ENCODE measurements at places on chromosomes 6 and 20. TPM values are rescaled to one million over a fixed set of nuclear protein-coding genes. Genes with fewer than 3 reads are reported as not detected.
A peak's percentile ranks its signal among the peaks of the same experiment; 100 is the strongest.

DNA sequence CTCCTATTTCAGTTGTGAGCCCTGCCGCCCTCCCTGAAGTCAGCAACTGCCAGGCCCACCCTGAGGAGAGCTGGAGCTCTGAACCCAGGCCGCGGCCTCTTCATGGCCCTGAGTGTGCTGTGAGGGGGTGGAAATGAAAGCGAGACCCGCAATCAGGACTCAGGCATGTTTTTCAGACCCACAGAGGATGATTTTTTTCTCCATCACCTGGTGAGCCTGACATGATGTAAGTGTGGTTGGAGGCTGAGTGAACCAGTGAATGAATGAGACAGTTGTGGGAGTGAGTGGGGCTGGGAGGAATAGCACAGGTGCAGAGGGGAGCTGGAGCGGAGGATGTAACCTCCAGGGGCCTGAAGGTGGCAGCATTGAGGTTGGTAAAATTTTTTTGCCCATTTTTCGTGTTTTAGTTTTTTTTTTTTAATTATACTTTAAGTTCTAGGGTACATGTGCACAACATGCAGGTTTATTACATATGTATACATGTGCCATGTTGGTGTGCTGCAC is 18.3 kb downstream of the RAET1L start:
- peaks cover 10% of the 10 kb centered on the region for H3K4me1 ChIP-seq
- H3K27me3 ChIP-seq = peaks cover 30% of the 10 kb centered on the region
- no peak overlapping the region for H3K27ac ChIP-seq
- no peak overlapping the region for H3K4me3 ChIP-seq

GRCh38 chr6:85516168-85516567 is 66.3 kb downstream of the NT5E start:
- no peaks in the 10 kb centered on the region for H3K4me1 ChIP-seq
- no peak overlapping the region for H3K27ac ChIP-seq
- peaks cover 22% of the 10 kb centered on the region for H3K36me3 ChIP-seq
- DNase-seq = peak; percentile 3
- H3K27me3 ChIP-seq = no peaks in the 10 kb centered on the region

- H3K4me3 ChIP-seq = no peak overlapping the region
- H3K4me1 ChIP-seq = peaks cover 9% of the 10 kb centered on the region
- DNase-seq = no peak
- no peak overlapping the region for H3K27ac ChIP-seq
These were observed 172.8 kb upstream of the CITED2 start for GRCh38 chr6:139547122-139547776.

DNA sequence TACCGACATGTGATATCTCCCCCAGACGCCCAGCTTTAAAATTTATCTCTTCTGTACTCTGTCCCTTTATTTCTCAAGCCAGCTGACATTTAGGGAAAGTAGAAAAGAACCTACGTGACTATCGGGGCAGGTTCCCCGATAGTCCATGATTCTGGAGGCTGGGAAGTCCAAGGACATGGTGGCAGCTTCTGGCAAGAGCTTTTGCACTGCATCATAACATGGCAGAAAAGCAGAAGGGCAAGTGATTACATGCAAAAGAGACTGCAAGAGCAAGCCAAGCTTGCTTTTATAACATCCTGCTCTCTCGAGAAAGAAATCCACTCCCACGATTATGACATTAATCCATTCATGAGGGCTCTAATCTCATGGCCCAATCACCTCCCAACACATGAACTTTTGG is 113.2 kb downstream of the CD164 start:
- H3K36me3 ChIP-seq = no peaks in the 10 kb centered on the region
- H3K27ac ChIP-seq = no peak overlapping the region
- H3K4me3 ChIP-seq = no peak overlapping the region
- no peaks in the 10 kb centered on the region for H3K4me1 ChIP-seq
- DNase-seq = no peak
- H3K27me3 ChIP-seq = no peaks in the 10 kb centered on the region

DNA sequence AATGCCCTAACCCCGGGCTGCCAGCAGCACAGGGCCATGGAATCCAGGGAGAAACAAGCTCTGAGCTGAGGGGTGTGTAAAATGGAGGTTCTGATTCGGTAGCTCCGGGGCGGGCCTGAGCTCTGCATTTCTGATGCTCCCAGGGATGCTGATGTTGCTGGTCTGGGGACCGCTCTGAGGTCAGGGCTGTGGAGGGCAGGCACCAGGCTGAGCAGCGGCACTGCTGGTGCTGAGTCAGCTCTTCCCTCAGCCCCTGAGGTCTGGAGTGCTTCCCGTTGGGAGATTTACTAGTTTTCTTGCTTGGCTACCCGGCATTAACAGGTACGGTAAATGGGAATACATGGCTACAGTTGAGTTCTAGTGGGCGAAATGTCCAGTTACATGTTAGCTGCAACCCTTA is 18.6 kb upstream of the CST3 start:
- H3K4me3 ChIP-seq = no peak overlapping the region
- H3K4me1 ChIP-seq = no peaks in the 10 kb centered on the region
- no peak overlapping the region for H3K27ac ChIP-seq
- DNase-seq = no peak
- peaks cover 2% of the 10 kb centered on the region for H3K27me3 ChIP-seq
- H3K36me3 ChIP-seq = no peaks in the 10 kb centered on the region

GRCh38 chr6:56193846-56194245 is 53.5 kb downstream of the COL21A1 start:
- H3K27me3 ChIP-seq = no peaks in the 10 kb centered on the region
- no peaks in the 10 kb centered on the region for H3K36me3 ChIP-seq
- H3K27ac ChIP-seq = no peak overlapping the region

DNA sequence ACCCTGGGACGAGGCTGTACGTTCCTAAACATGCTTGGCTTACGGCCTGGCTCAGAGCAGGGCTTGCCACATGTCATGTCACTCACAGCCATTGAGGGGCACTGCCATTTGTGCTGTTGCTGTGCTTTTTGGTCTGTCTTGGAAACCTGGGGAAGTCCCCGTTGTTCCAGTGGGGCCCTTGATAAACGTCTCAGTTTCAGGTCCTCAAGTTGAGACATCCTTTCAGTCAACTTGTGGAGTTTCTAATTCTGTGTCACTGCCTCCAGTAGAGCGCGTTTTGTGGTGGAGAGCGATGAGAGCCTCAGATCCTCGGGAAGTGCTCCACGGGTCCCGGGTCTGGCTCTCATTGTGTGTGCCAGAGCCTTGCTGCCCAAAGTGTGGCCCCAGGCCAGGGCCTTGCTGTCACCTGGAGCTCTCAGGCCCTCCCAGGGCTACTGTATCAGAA is 43.0 kb upstream of the CCR6 start:
- H3K4me3 ChIP-seq = no peak overlapping the region
- DNase-seq = no peak
- H3K27ac ChIP-seq = no peak overlapping the region

- H3K4me3 ChIP-seq = no peak overlapping the region
- no peaks in the 10 kb centered on the region for H3K36me3 ChIP-seq
- no peak for DNase-seq
- H3K27me3 ChIP-seq = no peaks in the 10 kb centered on the region
- H3K27ac ChIP-seq = no peak overlapping the region
- no peaks in the 10 kb centered on the region for H3K4me1 ChIP-seq
These were observed 34.9 kb downstream of the FOXC1 start for GRCh38 chr6:1644516-1645060.

DNA sequence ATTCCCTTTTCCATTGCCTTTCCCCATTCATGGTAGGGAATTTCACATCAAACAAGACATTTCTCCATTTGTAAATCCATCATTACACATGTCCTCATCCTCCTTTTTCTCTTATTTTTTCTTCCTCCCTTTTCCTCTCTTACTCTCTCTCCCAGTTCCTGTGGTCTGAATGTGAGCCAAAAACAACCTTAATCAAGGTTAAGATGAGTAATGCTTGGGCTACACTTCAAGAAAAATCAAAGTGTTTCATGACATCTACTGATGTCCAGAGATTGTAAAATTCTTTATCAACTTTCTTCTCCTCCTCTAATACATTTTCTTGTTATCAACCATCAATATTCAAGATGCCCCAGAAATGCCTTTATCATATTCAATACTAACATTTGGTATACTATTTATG is 208.0 kb upstream of the PRND start:
- H3K27ac ChIP-seq = peak overlapping the region; percentile 91
- DNase-seq = peak; percentile 89
- no peaks in the 10 kb centered on the region for H3K27me3 ChIP-seq
- peaks cover 27% of the 10 kb centered on the region for H3K4me1 ChIP-seq
- peak overlapping the region; percentile 3 for H3K4me3 ChIP-seq
- H3K36me3 ChIP-seq = no peaks in the 10 kb centered on the region

- no peak for DNase-seq
- no peaks in the 10 kb centered on the region for H3K27me3 ChIP-seq
- no peak overlapping the region for H3K4me3 ChIP-seq
- no peaks in the 10 kb centered on the region for H3K36me3 ChIP-seq
- H3K4me1 ChIP-seq = no peaks in the 10 kb centered on the region
These were observed 158.2 kb upstream of the IMPG1 start for GRCh38 chr6:76230711-76231110.

GRCh38 chr6:25423358-25423757 is 144.2 kb downstream of the CARMIL1 start:
- DNase-seq = no peak
- H3K4me1 ChIP-seq = no peaks in the 10 kb centered on the region
- H3K27ac ChIP-seq = no peak overlapping the region
- no peak overlapping the region for H3K4me3 ChIP-seq
- H3K36me3 ChIP-seq = no peaks in the 10 kb centered on the region

DNA sequence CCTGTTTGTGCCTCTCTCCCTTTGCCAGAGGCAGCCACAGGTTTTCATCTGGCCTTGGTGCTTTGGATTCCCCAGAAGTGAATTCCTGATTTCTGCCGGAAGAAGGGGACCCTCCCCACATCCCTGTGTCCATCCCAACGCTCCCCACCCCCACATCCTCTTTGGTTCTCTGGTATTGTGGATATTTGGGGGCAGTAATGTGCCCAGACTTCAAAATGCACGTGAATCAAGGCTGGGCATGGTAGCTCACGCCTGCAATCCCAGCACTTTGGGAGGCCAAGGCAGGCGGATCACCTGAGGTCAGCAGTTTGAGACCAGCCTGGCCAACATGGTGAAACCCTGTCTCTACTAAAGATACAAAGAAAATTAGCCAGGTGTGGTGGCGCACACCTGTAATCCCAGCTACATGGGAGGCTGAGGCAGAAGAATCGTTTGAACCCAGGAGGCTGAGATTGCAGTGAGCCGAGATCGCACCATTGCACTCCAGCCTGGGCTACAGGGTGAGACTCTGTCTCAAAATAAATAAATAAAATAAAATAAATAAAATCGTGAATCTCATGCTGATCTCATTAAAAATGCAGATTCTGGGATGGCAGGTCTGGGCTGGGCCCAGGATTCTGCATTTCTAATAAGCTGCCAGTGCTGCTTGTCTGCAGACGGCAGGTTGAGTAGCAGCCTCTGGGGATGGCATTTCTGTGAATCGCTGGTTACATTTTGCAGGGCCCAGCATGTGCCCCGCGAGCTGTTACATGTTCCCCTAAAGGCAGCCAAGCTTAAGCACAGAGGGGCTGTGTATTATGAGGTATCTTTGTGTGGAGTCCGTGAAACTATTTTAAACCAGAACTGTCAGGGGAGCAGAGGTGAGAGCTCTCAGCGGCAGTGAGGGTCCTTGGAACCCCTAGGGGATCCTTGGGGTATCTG is 49.0 kb downstream of the SYNJ2 start:
- H3K27me3 ChIP-seq = no peaks in the 10 kb centered on the region
- DNase-seq = no peak
- peaks cover 29% of the 10 kb centered on the region for H3K36me3 ChIP-seq
- H3K4me3 ChIP-seq = no peak overlapping the region

DNA sequence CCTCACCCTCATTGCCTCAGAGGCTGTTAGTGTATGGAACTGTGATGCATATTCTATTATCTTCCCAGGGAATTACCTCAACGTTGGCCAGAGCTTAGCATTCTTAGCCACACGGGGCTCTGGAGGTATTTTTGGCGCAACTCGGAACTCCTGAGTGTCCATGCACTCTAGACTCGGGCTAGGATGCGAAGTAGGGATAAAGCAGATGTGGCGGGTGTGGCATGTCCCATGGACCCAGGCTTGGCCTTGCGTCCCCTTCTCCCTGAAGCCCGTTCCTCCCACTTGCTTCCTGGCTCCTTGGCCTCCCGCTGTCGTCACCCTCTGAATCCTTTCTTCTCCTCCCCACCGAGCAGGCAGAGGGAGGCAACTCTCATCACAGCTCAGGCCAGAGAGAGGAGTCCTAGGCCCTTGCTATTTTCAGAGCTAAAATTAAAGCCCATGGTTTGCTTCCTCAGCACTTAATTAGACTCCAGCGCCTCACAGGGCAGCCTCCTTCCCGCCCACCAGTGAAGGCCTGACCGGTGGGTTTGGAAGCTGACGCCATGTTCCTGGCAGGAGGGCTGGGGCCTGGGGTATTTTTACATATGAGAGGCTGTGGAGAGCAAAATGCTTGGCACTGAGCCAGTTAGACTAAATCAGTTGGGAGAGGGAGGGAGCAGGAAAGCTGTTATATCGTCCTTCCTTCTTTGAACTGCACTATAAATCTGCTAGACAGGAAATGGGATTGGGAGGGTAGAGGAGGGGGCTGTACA is 138.7 kb downstream of the FOXO3 start:
- H3K27me3 ChIP-seq = no peaks in the 10 kb centered on the region
- no peak overlapping the region for H3K4me3 ChIP-seq
- no peak for DNase-seq
- H3K27ac ChIP-seq = no peak overlapping the region
- no peaks in the 10 kb centered on the region for H3K4me1 ChIP-seq

The ADGRB3 gene
- 0.87 TPM for total RNA-seq

The DACT2 gene
- total RNA-seq = not detected

The BNIP5 gene
- not detected for total RNA-seq

Measured in astrocyte (in vitro differentiated cells and primary cell).